EH (cell line): ENCODE measurements at places on chromosomes 7 and 10.

DNA sequence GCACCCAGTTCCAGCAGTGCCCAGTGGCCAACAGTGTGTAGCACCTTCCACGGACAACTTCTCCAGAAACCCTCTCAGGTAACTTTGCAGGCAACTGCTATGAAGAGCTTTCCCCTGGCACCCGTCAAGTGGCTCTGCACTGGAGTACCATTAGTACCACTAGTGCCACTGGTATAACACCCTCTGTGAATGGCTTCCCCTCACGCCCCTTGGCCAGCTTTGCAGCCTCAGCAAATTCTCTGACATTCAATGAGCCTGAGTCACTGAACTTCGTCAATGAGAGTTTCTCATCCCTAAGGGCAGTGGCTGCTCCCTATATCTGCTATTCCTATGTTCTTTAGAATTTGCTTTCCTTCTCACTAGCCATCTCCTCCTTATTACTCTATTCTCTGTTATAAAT is 7.6 kb upstream of the HERPUD2 start:
- DNase-seq, result no peak

GRCh38 chr10:132192991-132193665 is 6.4 kb downstream of the DPYSL4 start:
- no peak for DNase-seq

DNA sequence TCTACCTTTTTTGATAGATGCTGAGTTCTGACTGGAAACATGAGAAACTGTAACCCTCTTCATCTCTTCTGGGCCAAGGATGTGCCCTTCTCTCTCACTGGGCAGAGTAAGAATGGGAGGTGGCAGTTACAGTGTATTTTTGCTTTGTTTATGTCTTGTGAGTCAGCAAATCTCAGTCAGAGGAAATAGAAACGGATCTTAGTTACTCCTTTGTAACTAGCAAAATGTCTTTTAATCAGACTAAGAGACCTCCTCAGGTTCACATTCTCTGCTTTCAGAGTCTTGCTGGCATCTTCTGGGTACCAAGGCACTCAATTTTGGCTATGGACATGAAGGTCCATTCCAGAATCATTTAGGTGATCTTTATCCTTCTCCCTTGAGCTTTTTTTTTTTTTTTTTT is 70.9 kb downstream of the HHEX start:
- DNase-seq, result peak; percentile 76

DNA sequence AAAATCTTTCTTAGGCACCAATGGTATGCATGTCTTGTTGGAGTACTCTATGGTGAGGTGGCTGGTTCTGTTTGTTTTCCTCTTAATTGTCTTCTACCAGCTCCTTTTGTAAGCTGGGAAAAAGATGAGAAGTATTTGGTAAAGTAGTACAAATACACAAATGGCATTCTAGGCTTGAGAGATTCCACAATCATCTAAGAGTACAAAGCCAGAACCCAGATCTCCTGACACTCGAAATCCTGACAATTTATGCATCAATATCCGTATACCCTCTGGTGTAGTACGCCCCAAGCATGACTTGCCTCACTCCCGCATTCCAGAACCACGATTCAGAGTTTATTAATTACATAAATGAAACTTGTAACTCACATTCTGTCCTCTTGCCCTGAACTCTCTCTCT is 43.5 kb downstream of the CDCA7L start:
- DNase-seq, result peak; percentile 80

DNA sequence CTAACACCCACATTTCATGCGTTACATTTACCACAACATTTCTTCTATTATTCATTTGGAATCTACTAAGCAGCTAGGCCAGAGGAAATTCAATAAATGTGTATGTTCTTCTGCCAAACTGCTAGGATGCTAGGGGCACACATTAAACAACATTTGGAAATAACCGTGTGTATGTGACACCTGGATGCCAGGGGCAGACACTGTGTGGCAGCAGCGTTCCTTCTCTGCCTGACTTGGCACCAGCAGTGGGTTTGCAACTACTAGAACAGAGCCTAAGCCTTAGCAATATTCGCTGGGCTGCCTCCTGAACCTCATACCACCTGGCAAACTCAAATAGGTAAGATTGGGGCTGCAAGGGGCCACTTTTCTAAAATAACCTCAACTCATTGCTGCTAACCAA is 182.1 kb downstream of the CHCHD3 start:
- DNase-seq, result no peak

DNA sequence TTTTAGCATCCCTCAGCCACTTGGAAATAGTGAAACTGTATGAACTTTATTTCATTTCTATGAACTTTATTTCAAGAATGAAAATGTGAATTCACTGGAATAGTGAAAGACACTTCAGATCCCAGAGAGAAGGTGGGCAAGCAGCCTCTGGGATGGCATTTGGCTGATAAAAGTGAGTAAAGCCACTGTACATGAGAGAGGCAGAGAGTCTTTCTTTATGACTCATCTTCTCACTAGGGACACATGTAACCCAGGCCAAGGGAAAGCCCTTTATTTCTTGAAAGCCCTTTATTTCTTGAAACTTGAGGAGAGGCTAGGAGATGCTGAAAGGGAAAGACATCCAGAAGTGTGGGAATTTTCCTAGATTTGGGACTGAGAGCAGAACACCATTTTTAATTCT is 148.9 kb upstream of the SMIM30 start:
- peak; percentile 58 for DNase-seq

- DNase-seq, result no peak
Measured at GRCh38 chr10:91549262-91549661, 83.6 kb downstream of the PPP1R3C start.

- DNase-seq, result peak; percentile 36
Measured at GRCh38 chr7:15891151-15891881, 204.8 kb upstream of the MEOX2 start.

GRCh38 chr10:45080331-45080730 is 79.6 kb downstream of the ZNF22 start:
- no peak for DNase-seq

DNA sequence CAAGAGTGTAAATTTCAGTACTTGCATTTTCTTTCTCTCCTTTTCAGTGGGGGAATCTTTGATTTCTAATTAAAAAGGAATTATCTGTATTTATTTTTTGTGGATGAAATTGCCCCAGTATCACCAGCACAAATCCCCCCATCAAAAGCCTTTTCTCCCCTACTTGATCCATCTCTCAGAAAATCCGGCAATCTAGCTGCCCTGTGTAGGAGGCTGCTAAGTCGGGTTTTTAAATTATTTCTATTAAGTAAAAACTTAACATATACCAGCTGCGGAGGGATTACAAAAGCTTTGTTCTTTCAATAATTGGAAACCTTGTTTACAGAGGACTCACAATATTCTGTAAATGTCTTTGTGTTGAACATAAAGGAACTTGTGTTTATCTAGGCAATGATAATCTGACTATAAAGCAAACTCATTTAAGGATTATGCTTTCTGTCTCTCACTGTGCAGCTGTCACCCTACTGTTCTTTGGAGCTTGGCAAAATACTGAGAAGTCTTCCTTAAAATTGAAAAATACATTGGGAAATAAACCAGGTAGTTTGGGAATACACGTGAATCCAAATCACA is 177.4 kb upstream of the PRR15 start:
- no peak for DNase-seq

GRCh38 chr10:67697724-67698131 is 1.7 kb upstream of the CTNNA3 start:
- peak; percentile 52 for DNase-seq

- DNase-seq, result peak; percentile 69
Measured at GRCh38 chr10:62005687-62006086, 104.2 kb downstream of the ARID5B start.

DNA sequence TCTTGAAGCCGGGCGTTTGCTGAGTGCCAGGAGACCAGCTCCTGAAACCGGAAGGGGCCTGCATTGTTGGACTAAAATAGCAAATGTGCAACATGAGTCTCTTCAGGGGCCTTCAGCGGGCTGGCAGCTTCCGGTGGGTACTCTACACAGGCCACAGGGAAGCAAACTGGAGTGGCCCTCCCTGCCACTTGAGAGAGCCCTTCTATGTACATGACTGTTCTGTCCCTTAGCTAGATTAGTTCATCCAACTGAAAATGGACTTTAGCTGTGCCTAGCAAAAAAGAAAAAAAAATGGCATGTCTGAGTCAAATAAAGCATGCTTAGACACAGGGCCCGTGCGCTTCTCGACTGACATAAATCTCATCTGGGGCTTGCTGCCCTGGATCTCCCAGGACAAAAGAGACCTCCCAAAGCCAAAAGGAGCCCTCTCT is 115.3 kb upstream of the TCF7L2 start:
- DNase-seq, result no peak

DNA sequence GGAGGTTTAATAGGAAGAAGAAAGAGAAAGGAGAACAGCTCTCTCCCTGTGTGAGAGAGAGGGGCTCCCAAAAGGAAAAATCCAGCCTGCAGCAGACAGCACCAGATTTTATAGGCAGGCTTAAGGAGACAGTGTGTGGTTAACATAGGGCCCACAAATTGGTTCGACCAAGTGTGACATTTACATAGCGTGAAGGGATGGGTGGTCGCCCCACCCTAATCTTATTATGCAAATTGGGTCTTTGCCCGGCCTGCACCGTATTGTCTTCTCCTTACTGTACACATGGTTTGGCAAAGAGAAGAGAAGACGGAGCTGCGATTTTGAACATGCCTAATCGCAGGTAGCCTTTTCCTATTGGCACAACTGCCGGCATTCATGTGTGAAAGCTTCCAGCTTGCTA is 756.3 kb downstream of the NXPH1 start:
- DNase-seq, result no peak

DNA sequence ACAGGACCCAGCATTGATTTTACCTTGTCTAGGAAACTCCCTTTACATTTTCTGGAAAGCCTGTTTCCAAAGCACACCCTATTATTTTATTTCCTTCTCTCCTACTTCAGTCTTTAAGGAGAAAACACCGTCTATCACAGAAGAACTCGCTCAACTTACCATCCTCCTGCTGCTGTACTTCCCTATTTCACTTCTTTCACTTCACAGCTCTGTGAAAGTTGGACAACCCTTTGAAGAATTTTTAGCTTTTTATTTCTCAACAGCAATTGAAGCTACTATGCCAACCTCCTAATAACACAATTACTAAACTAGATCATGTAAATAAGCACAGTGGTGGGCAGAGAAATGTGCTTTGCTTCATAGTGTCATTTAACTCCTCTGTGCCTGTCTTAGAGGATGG is 166.5 kb downstream of the TFEC start:
- no peak for DNase-seq

DNA sequence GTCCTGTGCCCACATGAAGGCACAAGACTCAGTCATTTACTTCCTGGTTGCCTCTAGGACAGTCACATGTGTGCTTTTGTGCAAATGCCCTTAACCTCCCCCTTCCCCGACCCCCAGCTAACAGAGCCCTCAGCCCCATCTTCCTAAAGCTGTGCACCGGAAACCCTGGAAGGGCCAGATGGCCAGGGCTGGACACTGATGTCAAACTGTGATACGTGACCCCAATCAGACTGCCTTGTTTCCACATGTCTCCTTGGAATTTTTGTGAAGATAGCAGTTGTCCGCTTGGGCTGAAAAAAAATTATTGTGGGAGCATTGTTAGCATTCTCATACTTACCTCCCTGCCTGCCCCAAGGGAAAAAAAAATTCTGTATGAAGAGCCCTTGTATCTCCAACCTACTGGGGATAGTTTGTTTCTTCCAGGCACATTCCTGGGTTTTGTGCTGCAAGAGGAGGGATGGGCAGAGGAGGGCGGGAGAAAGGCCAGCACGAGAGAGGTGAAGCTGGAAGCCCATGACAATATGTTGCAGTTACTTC is 17.0 kb upstream of the ADAM12 start:
- DNase-seq, result no peak

DNA sequence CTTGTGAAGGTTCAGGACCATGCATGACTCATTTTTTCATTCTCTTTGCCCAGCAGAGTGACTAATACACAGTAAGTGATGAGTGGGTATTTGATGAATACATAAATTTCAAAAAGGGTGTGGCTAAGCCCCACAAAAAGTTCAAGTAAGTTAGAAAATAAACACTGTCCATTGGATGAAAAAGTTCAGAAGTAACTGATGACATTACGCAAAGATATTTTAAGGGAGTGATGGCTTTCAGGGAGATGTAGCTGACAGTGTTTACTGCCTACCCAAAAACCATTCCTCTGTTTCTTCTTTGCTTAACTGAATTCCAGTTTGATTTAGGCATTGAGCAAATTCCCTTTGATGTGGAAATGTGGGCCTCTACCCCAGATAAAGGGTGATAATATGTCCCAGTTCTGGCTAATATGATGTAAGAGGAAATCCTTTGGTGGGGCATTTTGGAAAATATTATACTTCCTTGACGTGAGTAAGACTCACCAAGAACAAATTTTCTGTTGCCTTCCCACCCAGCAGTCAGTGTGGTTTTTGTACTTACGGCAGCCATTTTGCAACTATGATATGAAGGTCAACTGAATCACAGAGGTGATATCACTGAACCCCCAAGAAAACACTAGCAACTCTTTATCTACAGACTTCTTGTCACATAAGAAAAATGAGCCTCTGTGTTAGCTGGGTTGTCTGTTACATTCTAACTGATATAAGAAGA is 29.0 kb upstream of the EBLN1 start:
- peak; percentile 61 for DNase-seq

DNA sequence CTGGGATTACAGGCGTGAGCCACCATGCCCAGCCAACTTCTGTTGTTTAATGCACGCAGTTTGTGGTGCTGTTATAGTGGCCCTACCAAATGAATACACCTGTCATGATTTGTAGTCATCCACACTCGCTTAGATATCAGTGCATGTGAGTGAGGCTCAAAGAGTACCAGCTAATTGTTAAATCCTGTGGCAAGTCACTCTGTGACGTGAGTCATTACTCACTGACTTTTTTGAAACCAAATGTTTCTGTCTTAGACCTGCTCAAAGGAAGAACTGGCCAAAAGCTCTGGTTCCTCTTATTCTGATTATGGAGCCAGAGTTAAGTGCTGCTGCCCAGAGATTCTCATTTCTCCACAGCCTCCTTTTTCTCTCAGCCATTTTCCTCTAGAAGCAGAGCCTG is 109.4 kb downstream of the PRKAG2 start:
- DNase-seq, result no peak

GRCh38 chr10:11446864-11447263 is 164.6 kb downstream of the USP6NL start:
- DNase-seq, result no peak

GRCh38 chr10:12207114-12207513 is 11.1 kb downstream of the CDC123 start:
- DNase-seq, result no peak

DNA sequence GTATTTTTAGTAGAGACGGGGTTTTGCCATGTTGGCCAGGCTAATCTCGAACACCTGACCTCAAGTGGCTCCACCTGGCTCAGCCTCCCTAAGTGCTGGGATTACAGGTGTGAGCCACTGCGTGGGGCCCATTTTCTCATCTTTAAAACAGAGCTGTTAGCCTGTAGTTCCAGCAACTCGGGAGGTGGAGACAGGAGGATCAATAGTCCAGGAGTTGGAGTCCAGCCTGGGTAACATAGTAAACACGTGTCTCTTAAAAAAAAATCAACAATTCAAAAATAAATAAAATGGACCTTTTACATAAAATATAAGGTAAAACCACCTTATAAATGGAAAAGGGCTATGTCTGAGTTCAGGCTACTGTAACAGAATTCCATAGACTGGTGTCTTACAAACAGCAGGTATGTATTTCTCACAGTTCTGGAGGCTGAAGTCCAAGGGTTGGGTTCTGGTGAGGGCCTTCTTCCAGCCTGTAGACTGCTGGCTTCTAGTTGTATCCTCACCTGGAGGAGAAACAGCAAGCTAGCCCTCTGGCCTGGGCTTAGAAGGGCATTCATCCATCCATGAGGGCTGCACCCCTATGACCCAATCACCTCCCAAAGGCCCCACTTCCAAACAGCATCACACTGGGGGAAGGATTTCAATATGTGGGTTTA is 7.0 kb upstream of the PVRIG start:
- no peak for DNase-seq

- DNase-seq, result no peak
Measured at GRCh38 chr7:125059861-125060456, 130.3 kb upstream of the POT1 start.
